Activated T-helper 2 cell treated with anti-CD3 and anti-CD28 coated beads, Interferon-gamma antibody, Interleukin-2, Interleukin-4, amounts not matched to agents 10 μg/mL and 5 μg/mL and 100 μg/mL, durations not matched to agents 14 hours and 24 hours and 36 hours (primary cell): ENCODE measurements at places on chromosomes 12 and 14.
A peak's percentile ranks its signal among the peaks of the same experiment; 100 is the strongest.

DNA sequence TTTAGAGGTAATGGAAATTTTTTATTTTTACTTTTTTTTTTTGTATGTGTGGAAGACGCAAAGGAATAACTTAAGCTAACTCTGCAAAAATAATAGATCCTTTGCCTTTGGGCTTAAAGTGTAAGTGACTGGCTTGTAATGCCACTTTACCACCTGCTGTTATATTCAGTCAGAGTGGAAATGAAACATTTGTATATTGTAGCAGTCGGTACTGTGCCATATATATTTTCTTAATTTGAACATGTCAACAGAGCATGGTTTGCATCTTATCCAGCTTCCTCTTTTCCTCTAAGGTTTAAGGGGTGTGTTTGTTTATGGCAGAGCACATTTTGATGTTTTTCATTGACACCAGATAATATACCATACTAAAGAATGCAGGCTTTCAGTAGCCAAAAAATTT is 176.6 kb downstream of the TRHDE start:
- no peak for DNase-seq

GRCh38 chr12:110739488-110739887 is 3.2 kb downstream of the PPP1CC start:
- DNase-seq = no peak

DNA sequence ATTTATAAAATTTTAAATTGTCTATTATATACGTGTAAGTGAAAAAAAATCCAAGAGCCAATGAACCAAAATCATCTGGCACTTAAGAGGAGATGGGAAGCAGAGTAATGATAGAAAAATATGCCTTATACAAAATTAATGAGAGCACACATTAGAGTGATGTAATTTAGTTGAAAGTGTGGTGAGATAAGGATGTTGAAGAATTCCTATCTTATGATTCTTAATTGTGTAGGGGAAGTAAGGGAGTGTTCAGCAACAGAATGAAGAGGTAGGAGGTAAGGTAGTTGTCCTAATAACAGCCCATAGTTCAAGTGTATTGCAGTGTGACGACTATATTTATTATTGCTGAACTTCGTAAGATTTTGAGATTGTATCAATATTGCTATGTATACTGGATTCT is 843.4 kb upstream of the FLRT2 start:
- no peak for DNase-seq

GRCh38 chr14:68741477-68741791 is 51.4 kb downstream of the ZFP36L1 start:
- DNase-seq = no peak

GRCh38 chr12:73277971-73278370 is 1005.8 kb downstream of the TRHDE start:
- no peak for DNase-seq

DNA sequence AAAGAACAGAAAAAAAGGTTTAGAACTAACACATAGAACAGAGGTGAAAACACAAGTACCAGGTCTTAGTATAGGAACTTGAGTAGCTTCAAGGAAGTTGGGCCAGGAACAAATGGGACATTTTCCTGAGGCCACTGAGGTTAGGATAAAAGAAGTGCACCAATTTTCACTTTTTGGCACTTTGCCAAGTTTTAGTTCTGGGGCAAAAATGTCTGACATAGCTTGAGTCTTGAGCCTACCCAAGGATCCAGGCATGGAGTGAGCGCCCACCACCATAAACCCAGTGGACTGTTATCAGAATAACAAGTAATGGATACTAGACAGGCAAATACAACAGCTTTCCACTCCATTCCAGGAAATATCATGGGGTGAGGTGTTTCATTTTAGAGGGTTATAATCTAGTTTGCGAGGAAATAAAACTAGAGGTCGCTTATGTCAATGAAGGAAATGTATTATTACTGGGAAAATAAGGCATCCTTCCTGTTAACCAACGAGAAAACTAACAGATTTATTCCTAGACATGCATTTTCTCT is 199.7 kb upstream of the HMGA2 start:
- DNase-seq = no peak

GRCh38 chr14:106372870-106373652 is 846.7 kb downstream of the TMEM121 start:
- peak; percentile 70 for DNase-seq
